ENCODE measurements at places on chromosomes 2 and 18.

DNA sequence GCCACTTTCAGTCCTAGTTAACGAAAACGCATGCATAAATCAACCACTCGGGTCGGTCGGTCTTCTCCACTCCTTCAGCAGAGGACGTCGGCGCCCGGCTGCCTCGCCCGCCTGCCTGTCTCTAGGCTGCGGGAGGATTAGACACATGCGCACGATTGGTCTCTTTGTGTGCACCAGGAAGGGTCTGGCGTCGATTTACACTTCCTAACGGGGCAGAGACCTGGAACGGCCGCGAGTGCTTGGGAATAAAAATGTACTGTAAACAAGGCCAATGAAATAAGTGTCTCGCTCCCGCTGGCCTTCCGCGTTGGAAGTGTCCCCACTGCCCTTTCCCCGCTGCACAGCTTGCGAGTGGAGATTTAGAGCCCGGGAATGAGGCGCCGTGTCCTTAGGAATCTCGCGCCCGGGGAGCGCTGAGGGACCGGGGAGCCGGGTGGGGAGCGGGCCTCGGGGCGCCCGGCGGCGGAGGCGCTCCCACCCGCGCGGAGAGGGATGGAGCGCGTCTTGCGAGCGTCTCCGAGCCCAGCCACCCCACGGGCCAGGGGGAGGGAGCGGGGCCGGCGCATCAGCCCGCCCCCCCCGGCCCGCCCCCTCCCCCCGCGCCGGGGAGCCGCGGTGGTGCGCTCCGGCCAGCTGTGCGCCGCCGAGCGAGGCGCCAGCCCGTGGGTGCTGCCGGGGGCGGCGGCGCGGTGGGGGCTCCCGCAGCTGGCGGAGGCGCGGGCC, at the start of gene DOK6:
Gene DOK6 (plus strand): TSS at position 636 of the 723 bp plus-strand sequence.
- DNase-seq = no peak

- no peak for DNase-seq
Measured at GRCh38 chr2:107383691-107384090, 443.0 kb upstream of the RGPD4 start.

GRCh38 chr2:205759732-205760131, 77.4 kb downstream of the NRP2 start:
- no peak for DNase-seq

DNA sequence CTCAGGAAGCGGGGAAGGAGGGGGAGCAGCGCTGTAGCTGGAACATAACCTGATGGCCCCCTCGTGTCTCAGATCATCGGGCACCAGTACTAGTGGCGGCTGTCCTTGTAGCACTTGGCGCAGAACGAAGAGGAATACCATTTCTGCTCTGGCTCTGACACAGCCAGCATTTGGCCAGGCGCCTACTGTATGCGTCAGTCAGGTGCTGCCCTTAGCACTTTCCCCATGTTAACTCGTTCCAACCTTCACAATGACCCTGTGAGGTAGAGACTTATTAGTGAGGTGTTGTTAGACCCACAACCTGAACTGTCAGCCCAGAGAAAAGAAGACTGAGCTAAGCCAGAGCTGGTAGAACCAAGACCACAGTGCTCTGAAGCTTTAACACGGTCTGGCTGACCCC, 47.7 kb upstream of the EML6 start:
- no peak for DNase-seq

GRCh38 chr2:27058210-27058609, 6.7 kb downstream of the AGBL5 start:
- no peak for DNase-seq

DNA sequence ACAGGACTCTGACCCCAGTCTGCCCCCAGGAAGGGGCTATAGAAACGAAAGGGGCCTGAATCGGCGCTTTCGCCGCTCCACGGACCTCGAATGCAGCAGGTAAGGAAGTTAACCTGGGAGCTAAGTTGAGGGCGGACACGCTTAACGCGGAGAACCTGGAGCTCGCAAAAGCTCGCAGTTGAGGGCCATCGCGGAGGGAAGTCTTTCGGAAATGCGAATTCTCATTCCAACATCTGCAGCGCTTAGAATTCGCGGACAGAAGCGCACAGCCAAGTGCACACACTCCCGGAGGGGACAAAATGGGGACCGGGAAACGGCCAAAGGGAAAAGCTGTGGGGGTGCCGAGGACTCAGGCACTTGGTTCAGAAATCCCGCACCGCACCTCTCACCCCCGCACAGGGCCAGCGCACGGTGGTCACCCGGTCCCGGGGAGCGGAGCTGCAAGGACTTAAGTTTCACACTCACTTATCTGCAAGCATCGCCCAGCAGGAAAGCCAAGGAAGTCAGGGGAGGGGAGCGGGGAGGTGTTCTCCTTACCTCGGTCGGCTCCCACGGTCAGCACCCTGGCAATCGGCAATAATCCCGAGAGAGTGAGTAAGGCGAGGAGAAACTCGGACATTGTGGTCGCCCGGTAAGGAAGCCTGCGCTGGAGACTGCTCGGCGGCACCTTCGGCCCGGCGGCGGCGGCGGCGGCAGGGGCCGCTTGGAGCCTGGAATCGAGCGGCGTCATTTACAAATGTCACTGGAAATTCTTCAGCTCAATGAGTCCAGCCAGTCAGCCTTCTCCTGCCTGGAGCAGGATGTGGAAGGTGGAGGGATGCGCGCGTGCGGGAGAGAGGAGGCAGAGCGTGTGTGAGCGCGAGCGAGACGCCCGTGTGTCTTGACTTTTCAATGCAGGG, 456 bp downstream of the LRP1B start:
- no peak for DNase-seq

- no peak for DNase-seq
Measured at GRCh38 chr2:217256251-217256650, 396.4 kb upstream of the TNP1 start.

GRCh38 chr2:25936889-25937545, 45.3 kb downstream of the KIF3C start:
- no peak for DNase-seq
